AG04450 (cell line): ENCODE measurements at places on chromosomes 1 and 21.

DNA sequence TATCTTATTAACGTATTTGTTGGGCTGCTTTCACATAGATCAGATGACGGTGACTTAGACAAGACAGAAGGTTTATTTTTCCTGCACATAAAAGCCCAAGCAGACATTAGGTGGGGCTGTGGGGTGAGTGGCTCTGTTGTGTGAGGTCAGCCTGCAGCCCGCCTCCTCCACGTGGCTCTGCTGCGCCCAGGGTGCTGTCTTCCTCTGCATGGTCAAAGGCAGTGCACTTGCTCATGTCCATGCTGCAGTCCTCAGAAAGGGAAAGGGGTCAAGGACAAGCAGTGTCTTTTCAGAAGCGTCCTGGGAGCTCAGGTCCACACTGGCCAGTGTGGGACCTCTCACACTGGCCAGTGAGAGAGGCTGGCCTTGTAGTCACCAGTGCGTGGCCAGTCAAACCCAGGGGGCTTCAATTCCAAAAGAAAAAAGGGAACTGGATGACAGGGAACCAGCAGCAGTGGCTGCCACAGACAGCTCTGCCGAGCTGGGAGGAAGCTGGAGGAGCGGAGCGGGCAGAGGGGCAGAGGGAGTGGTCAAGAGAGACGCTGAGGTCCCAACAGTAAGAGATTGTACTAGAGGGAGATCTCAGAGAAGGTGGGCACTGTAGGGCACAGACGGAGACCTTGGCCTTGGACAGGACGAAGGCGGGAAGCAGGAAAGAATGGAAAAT is 35.9 kb upstream of the SLC45A1 start:
- DNase-seq = no peak

DNA sequence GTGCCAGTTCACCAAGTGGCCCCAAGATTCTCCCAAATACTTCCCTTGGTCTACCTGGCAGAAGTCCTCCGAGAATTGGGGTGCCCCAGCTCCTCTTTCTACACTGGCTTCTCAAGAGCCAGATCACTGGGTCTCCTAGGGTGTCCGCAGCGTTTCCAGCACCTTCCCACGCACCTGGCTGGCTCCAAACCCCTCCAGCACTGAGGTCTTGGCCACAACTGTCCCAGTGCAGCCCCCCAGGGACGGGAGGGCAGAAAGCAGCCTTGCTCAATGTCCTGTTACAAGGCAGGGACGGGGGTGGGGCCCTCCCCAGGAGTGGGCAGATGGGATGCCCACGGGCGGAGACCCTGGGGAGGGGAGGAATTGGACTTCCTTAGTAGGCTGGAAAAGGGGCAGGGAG is 1.1 kb downstream of the ECE1 start:
- no peak for DNase-seq

DNA sequence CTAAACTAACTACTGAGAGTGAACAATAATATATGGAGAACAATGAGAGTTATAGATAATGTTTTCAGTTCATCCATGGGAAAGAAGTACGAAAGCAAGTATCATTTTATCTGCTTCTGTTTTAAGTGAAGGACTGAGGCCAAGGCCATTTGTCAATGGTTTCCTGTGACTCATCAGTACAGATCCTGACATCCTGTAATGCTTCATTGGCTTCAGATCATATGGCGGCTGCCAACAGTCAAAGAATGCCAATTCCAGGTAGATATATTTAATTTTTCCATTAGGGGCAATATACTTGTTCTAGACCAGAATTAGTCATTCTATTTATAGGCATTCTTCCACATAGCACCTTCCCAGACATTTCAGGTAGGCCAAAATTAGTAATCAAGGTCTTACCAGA is 97.3 kb downstream of the USH2A start:
- no peak for DNase-seq

GRCh38 chr1:56469640-56470371 is 109.6 kb downstream of the PLPP3 start:
- no peak for DNase-seq

GRCh38 chr1:9004700-9005394 is 21.4 kb downstream of the SLC2A7 start:
- peak; percentile 76 for DNase-seq

GRCh38 chr1:105467549-105467948 is 1588.9 kb upstream of the PRMT6 start:
- no peak for DNase-seq

DNA sequence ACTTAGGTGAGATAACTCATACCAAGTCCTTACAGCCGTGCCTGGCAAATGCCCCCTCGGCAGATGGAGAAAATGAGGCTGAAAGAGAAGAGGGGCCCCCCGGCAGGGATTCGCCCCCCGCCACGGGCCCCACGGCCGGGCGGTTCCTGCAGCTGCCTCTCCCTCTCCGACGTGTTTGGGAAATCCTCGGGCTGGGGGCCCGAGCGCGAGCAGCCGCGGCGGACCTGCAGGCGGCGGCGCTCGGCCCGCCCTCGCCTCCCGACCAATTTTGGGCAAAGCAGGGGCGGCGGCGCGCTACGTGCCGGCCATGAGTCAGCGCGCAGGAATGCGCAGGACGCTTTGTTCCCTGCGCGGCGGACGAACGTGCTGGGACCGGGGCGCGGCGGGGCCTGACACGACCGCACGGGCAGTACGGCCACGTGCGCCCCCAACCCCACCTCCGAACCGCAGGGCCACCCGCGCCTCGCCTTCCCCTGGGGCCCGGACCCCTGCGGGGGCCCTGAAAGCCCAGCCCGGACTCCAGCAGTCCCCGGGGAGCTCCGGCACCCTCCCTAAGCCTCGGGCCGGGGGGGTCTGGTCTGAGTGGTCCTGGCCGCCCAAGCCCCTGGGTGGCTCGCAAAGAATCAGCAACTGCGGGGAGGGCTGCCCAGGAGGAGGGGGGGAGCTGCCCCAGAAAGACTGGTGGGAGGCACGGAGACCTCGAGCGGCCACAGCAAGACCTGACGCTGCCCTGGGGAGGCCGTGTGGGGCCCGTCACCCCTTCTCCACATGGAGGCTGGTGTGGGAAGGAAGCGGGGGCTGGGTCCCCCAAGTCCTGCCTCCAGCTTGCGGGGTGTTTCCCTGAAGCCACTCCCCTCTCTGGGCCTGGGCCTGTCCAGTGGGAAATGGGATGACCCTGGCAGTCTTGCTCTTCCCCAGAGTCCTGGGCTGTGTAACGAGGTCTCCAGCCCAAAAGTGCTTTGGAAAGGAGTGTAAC is 11.9 kb upstream of the EDN2 start:
- peak; percentile 73 for DNase-seq

- no peak for DNase-seq
Measured at GRCh38 chr1:214066190-214066589, 78.4 kb downstream of the PROX1 start.

- peak; percentile 15 for DNase-seq
Measured at GRCh38 chr1:167095368-167095767, 1.5 kb downstream of the STYXL2 start.

- no peak for DNase-seq
Measured at GRCh38 chr1:20248971-20249612, 41.6 kb upstream of the VWA5B1 start.

DNA sequence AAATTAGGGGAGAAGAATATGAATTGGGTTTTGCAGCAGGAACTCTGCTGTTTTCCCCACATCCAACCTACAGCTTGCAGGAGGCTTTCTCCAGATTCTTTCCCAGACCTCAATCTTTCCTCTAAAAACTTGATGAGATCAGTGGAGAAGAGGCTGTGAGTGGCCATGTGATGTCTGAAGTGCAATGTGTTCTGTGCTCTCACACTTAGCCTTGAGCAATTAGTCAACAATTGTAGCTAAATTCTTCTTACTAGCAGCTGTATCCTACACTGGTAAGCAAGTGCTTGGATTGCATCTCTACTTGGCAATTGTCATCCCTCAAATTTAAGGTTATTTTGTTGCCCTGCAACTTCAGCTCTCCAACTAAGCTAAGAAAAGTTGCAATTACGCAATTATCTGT is 807.3 kb upstream of the RGS18 start:
- no peak for DNase-seq

GRCh38 chr1:205939690-205940330 is 3.4 kb downstream of the SLC26A9 start:
- no peak for DNase-seq

- DNase-seq = no peak
Measured at GRCh38 chr1:2393471-2393877, 1.8 kb downstream of the RER1 start.

GRCh38 chr21:45876381-45877170 is 105.0 kb upstream of the COL6A1 start:
- DNase-seq = no peak

GRCh38 chr1:218324226-218324580 is 20.9 kb upstream of the TGFB2 start:
- no peak for DNase-seq

DNA sequence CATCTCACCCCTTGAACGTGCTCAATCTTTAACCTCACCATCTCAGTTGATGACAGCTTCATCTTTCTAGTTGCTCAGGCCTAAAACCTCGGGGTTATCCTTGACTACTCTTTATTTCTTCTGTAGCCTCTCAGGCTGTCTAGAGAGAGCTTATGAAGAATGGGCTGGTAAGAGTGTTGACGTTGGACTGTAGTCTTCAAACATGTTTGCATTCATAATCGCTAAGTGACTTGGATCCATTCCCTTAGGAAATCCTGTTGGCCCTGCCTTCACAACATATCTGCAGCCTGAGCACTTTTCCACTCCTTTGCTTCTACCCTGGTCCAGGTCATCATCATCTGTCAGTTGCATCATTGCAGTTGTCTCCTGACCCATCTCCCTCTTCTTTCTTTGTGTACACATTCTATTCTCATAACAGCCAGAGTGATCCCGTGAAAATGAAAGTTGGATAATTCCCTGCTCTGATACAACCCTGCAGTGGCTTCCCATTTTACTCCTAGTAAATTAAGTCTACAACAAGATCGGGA is 10.5 kb downstream of the UCK2 start:
- DNase-seq = no peak

DNA sequence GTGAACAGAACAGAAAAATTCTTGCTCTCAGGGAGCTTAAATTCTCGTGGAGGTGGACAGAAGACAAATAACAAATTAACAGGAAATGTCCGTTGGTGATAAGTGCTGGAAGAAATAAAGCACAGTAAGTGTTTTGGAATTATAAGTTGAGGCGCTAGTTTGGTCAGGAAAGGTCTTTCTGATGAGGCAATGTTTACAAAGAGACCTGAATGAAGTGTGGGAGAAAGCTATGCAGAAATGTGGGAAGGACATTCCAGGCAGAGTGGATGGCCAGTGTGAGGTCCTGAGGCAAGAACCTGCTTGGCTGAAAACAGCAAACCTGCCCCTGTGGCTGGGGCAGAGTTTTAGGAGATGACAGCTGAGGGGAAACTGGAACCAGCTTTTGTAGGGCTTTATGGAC is 23.3 kb downstream of the NGF start:
- DNase-seq = peak; percentile 61

DNA sequence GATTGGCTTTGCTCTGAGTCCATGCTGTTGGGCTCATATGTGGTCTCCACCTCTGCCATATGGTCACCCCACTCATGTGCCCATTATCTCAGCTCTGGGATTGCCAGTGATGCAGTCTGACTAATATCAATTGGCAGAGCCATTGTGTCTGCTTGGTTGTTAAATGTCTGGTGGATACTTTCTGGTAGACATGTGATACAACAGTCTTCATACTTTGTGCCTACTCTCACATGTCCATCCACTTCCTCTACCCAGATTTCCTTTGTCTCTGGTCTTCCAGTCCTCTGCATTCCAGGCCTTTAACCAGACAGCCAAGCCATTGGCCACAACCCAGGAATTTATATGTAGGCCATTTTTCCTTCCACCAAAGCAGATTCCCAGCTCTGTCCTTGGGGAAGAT is 30.8 kb upstream of the DIPK1A start:
- no peak for DNase-seq

GRCh38 chr1:187009320-187009719 is 180.6 kb downstream of the PLA2G4A start:
- DNase-seq = no peak

DNA sequence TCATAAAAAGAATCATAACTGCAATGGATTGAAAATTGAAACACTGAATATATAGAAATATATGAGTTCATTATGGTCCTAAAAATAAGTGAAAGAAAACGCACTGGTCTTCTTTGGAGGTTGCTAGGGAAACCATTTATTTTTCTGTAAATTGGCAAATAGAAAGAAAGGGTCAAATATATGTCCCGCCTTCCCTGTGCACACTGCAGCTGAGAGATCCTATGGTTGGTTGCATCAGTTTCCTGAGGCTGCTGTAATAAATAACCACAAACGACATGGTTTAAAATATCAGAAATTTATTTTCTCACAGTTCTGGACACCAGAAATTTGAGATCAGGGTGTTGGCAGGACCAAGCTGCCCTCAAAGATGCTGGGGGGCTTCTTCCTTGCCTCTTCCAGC is 35.0 kb downstream of the CA6 start:
- no peak for DNase-seq

DNA sequence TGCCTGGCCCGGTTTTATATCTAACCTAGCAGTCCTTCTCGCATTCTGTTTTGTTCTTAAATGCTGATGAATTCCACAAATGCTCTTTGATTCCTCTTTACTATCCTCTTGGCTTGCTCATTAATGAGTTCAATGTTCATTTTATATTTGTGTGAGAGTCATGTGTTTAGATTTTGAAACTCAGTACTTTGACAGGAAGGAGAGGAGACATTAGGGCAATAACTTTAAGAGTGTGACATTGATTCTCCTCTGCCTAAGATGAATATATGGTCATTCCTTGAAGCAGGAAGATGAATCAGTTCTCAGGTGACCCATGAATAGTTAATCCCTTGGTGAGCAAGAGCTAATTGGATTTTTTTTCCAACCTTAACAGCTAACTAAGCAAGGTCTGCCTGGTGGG is 84.1 kb downstream of the MRPS6 start:
- DNase-seq = no peak

DNA sequence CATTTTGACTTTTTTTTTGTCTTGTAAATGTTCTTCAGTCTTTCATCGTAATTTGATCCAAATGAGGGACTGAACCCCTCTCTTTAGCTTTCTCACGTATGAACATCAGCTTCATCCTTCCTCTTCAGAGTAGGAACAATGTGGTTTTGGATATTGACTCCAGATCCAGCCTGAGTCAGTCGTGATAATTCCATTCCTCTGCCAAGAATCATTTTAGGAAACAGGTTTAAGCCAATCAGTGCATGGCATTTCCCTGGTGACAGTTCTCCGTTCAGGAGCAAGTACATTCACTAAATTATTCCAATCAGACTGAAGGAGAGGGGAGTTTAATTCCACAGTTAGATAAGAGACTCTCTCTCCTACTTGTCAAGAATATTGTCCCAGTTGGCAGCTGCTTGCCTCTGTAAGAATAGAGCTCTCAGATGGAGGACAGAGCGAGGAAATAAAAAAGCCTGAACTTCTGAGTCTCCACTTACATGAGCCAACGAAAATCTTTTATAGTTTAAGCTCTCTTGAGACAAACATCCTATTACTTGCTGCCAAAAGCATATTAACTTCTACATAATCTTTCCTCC is 18.6 kb downstream of the RHOU start:
- no peak for DNase-seq

DNA sequence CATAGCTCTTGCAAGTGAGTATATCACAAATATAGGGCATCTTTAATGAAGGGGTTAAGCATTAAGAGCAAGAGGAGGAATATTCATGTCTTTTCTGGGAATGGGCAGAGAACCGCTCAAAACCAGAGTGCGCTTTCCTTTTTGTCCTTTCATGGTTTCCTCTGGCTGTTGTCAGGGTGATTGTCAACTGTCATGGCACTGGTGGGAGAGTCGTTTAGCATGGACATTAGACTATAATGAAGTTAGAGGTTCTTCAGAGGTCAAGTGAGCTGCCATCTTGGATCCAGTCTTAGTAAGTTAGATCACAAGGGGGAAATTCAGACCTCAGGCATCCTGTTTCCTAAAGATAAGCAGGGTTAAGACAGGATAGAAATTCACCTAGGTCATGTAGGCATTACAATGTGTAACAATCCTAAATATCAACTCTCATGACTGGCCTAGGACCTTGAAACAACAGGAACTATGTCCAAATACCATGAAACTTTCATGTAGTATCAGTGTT is 12.1 kb upstream of the COA6 start:
- no peak for DNase-seq
